ENCODE measurements at places on chromosomes 7 and 10. TPM values are rescaled to one million over a fixed set of nuclear protein-coding genes. Genes with fewer than 3 reads are reported as not detected.

CBX3 gene
- 390 TPM for total RNA-seq

SYT15 gene
- 1.5 TPM for total RNA-seq

MACROH2A2 gene
- total RNA-seq: 26.9 TPM

CNNM1 gene
- total RNA-seq: 6.3 TPM

RAMP3 gene
- not detected for total RNA-seq

SFTPA1 gene
- not detected for total RNA-seq

DNA sequence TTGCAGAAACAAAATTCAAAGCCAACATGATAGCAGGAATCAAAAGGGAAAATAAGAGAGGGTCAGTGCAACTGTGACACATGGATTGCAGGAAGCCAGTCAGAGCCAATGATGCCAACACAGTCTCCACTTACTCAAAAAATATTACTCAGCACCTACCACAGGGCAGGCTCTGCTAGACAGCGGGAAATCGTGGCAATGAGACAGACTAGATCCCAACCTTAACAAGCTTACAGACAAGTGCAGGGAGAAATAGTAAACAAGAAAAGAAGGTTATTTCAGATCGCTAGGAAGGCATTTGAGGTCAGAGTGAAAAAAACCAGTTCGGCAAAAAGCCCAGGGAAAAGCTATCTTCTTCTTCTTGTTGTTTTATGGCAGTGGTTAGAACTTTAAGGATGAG lies 45.2 kb upstream of the NPFFR1 start:
- H3K27me3 ChIP-seq: no peaks in the 10 kb centered on the region
- H3K27ac ChIP-seq: no peak overlapping the region
- no peak for DNase-seq
- H3K4me3 ChIP-seq: no peak overlapping the region

GRCh38 chr7:11290863-11291262 lies 317.2 kb downstream of the PHF14 start:
- no peaks in the 10 kb centered on the region for H3K36me3 ChIP-seq
- DNase-seq: no peak
- H3K4me3 ChIP-seq: no peak overlapping the region

- peaks cover 29% of the 10 kb centered on the region for H3K36me3 ChIP-seq
- peak within 1 kb of the TSS; percentile 83 for H3K4me3 ChIP-seq
Measured at GRCh38 chr10:11823122-11823988, at the start of gene PROSER2. Gene PROSER2, plus strand, starts transcription at chr10:11823356. Its CDS starts 28,722 bp downstream, at chr10:11852078.

GRCh38 chr10:129964611-129965424 lies 744 bp upstream of the EBF3 start:
- H3K27me3 ChIP-seq: no peaks in the 10 kb centered on the region
- no peaks in the 10 kb centered on the region for H3K4me1 ChIP-seq
- no peak overlapping the region for H3K27ac ChIP-seq

DNA sequence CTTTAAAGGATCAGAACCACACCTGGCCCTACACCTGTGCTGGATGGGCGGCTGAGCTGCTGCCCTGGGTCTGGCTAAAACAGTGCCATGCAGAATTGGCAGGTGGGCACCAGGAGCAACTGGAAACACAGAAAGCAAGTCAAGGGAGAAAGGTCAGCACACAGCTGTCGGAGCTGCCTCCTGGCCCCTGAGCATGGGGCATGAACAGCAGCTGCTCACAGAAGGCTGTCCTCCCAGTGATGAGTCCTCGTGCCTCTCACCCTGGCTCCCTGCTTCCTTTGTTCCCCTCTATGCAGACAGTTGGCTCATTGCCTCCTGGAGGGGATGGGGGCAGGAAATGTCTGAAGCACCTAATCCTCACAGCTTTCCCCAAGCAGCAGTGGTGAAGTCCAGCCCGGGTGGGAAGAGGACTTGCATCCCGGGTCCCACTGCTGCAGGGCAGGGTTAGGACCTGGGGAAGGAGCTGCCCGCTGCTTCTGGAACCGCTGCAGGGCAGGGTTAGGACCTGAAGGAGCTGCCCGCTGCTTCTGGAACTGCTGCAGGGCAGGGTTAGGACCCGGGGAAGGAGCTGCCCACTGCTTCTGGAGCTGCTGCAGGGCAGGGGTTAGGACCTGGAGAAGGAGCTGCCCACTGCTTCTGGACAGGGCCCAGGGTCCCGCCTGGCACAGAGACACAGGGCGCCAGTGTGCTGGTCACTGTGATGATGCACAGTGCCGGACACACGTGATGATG lies 37.3 kb downstream of the VIPR2 start:
- DNase-seq: no peak
- no peak overlapping the region for H3K4me3 ChIP-seq
- H3K36me3 ChIP-seq: no peaks in the 10 kb centered on the region

- no peak for DNase-seq
- no peaks in the 10 kb centered on the region for H3K36me3 ChIP-seq
- no peaks in the 10 kb centered on the region for H3K4me1 ChIP-seq
- H3K27ac ChIP-seq: no peak overlapping the region
Measured at GRCh38 chr10:113627836-113628235, 36.0 kb downstream of the NRAP start.

DNA sequence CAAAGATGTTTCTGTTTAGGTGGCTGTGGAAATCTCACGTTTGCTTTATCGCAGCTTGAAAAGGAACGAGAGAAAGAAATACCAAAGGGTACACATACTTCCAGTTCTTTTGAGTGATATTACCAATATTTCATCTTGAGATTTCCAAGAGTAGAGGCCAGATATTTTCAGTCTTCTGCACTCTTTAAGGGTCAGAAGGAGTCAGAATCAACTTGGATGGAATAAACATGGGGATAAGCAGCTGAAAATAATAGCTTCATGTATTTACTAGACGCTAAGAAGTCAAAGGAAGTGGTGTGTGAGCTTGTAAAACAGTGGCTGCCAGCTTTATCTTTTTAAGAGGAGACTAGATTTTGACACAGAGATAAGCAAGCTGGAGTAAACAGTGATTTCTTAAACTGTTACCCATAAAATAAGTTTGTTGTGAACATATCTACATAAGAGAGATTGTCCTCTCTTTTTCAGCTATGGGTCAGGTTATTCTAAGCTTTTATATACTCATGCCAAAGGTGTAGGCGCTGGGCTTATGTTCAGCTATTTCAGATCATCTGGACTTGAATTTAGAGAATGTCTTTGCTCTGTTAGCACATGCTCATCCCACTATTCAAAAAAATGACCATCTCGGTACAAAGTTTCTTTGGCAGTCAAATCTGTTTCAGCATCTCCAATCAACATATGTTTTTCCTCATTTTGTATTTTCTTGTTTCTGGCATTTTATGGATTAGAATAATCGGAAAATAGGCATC lies 170.8 kb upstream of the TCF7L2 start:
- no peaks in the 10 kb centered on the region for H3K36me3 ChIP-seq
- no peak overlapping the region for H3K4me3 ChIP-seq
- no peaks in the 10 kb centered on the region for H3K27me3 ChIP-seq
- H3K4me1 ChIP-seq: peaks cover 25% of the 10 kb centered on the region
- peak overlapping the region; percentile 76 for H3K27ac ChIP-seq

GRCh38 chr7:2638224-2638991 lies 6.6 kb downstream of the TTYH3 start:
- H3K4me3 ChIP-seq: no peak overlapping the region
- H3K4me1 ChIP-seq: peaks cover 9% of the 10 kb centered on the region
- H3K36me3 ChIP-seq: peaks cover 43% of the 10 kb centered on the region
- no peak overlapping the region for H3K27ac ChIP-seq

DNA sequence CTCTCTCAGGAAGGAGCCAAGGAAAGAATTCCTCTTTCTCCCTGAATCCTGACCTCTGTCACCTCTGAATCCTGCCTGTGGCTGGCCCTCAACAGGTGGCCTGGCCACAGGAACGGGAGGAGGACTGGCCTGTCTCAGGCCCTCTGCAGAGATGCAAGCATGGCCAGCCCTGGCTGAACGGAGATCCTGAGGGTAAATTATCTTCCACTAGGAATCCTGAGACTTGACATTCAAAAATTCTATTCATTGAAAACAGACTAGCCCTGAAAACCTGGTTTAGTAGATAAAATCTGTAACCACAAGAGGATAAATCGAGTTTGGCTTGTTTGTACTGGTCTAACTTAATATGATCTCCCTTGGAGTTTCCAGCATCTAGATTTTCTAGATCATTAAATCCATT lies 579.3 kb downstream of the LRMDA start:
- no peaks in the 10 kb centered on the region for H3K4me1 ChIP-seq
- no peak for DNase-seq
- H3K4me3 ChIP-seq: no peak overlapping the region
- no peaks in the 10 kb centered on the region for H3K36me3 ChIP-seq
- H3K27ac ChIP-seq: no peak overlapping the region

- no peak overlapping the region for H3K4me3 ChIP-seq
- no peak overlapping the region for H3K27ac ChIP-seq
- DNase-seq: no peak
- H3K36me3 ChIP-seq: peaks cover 11% of the 10 kb centered on the region
Measured at GRCh38 chr7:27427416-27427815, 184.8 kb downstream of the EVX1 start.

- H3K27ac ChIP-seq: no peak overlapping the region
- no peak for DNase-seq
- H3K27me3 ChIP-seq: no peaks in the 10 kb centered on the region
Measured at GRCh38 chr7:30266686-30267085, 17.7 kb upstream of the ZNRF2 start.

DNA sequence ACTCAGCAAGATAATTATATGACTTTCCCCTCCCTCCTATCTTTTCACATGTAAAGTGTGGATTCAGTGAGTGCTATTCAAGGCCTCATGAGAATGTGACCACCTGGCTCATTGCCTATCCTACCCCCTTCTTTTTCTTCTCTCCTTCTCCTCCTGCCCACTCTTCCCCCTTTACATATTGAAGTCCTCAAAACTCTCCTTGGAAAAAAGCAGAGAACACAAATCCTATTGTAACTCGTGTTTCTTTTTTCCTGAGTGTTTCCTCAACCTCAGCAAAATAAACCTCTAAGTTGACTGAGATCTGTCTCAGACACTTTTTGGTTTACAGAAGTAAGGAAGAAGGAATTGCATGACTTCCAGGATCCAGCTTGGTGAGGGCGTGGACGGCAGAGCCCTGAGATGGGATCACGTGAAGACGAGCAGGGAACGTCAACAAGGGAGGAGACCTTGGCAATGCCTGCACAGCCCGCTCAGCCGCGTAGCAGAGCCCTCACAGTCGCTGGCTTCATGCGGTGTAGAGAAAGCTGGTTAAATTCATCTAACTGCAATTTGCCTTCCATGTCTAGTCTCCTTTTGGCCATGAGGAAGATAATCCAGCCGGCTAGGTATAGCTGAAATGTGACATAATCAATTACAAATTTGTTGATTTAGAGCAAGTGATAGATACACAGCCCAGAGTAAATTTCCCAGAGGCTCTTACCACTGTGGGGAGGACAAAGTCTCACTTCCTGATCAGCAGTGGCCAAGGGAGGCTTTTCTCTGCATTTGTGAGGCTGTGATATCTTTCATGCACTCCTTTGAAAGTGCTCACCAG lies 75.7 kb downstream of the LYZL2 start:
- DNase-seq: peak; percentile 19
- H3K4me3 ChIP-seq: no peak overlapping the region
- no peaks in the 10 kb centered on the region for H3K27me3 ChIP-seq
- peaks cover 10% of the 10 kb centered on the region for H3K4me1 ChIP-seq
- H3K27ac ChIP-seq: no peak overlapping the region

DNA sequence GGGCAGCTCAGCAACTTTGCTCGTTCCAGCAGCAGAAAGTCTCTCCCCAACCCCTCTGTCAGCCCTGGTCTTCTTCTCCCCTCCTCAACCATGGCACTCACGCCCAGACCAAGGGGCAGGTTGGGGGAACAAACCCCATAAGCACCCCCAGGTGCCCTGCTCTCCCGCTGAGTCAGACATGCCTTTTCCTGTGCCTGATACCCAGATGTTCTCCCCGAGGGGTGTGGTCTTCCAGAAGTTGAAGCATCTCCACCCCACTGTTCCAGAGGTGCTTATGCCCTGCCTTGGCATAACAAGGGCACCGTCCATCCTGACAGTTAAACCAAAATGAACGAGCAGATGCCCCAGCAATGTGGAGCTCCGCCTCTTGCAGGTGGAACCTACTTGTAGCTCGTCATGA lies 67.1 kb downstream of the C10orf143 start:
- no peak overlapping the region for H3K4me3 ChIP-seq
- H3K27me3 ChIP-seq: no peaks in the 10 kb centered on the region
- no peak overlapping the region for H3K27ac ChIP-seq
- no peaks in the 10 kb centered on the region for H3K36me3 ChIP-seq

DNA sequence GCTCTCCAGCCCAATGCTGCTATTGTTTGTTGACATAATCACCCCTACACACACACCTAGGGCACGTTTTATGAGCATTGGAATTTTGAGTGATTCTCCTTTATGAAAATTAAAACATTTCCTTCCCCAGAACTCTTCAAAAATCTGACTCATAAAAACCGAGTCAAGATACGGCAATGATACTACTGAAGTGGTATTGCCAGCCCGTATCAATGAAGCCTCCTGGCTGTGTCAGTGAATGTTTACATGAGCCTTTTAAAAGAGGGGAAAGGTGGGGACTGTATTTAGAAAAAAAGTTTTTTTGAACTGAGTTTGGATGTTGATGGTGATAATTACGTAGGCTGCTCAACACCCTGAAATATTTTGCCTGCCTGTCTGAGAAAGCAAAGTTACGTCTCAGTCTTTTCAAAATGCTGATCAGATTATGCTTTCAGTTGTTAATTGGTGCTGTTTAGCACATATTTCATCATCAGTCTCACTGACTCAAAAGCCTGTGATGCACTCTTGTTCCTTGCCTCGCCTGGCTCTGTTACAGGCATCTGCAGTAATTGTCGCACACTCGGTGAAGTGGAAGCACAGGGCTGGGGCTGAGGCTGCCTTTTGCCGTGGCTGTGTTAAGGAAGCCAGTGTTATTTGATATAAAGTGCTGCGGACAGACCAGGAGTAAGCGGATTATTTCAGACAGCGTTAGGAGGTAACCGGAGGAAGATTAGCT lies 157.4 kb upstream of the TCF7L2 start:
- no peak overlapping the region for H3K27ac ChIP-seq
- H3K27me3 ChIP-seq: no peaks in the 10 kb centered on the region
- H3K36me3 ChIP-seq: no peaks in the 10 kb centered on the region
- peaks cover 9% of the 10 kb centered on the region for H3K4me1 ChIP-seq

DNA sequence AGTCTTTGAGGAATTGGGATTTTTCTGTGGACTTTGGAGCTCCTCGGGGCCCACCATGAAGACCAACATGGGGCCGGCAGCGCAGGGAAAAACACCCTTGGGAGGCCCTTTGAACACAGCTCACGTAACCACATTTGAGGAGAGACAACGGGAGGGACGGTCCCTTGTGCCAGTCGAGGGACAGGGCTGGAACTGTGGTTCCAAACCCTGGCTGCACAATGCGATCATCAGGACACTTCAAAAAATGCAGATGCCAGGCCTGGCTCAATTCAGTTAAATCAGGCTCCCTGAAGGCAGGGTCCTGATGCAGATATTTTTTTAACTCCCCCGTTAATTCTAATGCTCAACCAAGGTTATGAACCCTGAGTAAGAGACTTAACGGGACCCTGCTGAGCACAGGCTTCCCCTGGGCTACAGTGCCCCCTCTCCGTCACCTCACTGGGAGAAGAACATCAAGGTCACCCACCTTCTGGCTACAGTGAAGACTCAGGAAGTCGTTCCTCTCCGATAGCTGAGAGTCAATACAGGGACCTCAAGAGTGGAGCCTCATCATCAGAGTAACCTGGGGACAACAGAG lies 30.4 kb downstream of the LYZL1 start:
- H3K36me3 ChIP-seq: peaks cover 6% of the 10 kb centered on the region
- H3K27me3 ChIP-seq: no peaks in the 10 kb centered on the region
- peaks cover 38% of the 10 kb centered on the region for H3K4me1 ChIP-seq
- H3K4me3 ChIP-seq: no peak overlapping the region

GRCh38 chr7:99032928-99033327 lies 111.0 kb downstream of the SMURF1 start:
- no peak overlapping the region for H3K27ac ChIP-seq
- no peaks in the 10 kb centered on the region for H3K27me3 ChIP-seq
- H3K4me3 ChIP-seq: no peak overlapping the region
- H3K36me3 ChIP-seq: peaks cover 51% of the 10 kb centered on the region
- H3K4me1 ChIP-seq: no peaks in the 10 kb centered on the region

Measured in Calu3 (cell line).